Kidney capillary endothelial cell (primary cell): ENCODE measurements at places on chromosomes 1 and 21.

GRCh38 chr1:80401757-80402156 lies 1395.2 kb upstream of the ADGRL4 start:
- DNase-seq = no peak

- DNase-seq = no peak
Measured at GRCh38 chr1:115782571-115783281, 14.2 kb upstream of the CASQ2 start.

DNA sequence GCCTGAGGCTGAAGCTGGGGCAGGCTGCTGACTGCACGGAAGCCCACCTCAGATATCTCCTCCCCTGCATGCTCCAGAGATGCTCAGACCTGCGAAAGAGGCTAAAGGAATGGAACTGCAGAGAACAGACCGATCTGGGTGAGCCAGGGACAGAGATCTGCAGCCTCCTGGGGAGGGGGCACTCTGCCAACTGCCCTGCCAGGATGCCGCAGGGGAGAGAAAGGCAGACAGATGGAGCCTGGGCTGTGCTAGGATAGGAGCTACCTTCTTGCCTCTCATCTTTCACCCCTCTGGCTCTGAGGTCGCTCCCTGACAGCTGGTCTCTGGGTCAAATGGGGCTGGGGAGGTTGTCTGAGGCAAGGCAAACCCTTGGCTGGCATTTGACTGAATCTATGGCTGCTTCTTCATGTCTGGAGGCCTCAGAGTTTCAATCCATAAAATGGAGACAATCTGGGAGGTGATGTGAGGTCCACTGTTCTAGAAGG lies 238.2 kb downstream of the GRIK3 start:
- no peak for DNase-seq

- DNase-seq = no peak
Measured at GRCh38 chr1:10617931-10618885, 143.5 kb downstream of the PEX14 start.

- DNase-seq = no peak
Measured at GRCh38 chr1:193456811-193457280, 270.4 kb upstream of the B3GALT2 start.

- no peak for DNase-seq
Measured at GRCh38 chr1:41887365-41887764, 31.4 kb downstream of the HIVEP3 start.

DNA sequence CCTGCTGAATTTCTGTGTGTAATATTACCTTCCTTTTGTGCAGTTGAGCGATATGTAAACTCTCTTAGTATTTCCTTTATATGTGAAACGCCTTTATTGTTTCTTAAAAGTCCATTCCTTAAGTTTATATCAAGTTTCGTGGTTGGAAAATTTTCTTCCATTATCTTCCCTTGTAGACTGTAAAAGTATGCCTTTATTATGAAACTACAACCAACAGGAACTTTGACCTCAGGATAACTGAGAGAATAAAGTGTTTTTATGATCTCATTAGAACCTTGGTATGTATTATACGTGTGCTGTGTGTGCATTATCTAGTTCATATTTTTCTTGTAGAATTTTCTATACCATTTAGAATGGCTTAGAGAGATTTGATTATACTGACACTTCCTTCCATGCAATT lies 3.1 kb upstream of the CDC14A start:
- no peak for DNase-seq

DNA sequence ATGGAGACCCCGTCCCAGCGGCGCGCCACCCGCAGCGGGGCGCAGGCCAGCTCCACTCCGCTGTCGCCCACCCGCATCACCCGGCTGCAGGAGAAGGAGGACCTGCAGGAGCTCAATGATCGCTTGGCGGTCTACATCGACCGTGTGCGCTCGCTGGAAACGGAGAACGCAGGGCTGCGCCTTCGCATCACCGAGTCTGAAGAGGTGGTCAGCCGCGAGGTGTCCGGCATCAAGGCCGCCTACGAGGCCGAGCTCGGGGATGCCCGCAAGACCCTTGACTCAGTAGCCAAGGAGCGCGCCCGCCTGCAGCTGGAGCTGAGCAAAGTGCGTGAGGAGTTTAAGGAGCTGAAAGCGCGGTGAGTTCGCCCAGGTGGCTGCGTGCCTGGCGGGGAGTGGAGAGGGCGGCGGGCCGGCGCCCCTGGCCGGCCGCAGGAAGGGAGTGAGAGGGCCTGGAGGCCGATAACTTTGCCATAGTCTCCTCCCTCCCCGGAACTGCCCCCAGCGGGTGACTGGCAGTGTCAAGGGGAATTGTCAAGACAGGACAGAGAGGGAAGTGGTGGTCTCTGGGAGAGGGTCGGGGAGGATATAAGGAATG lies 505 bp downstream of the LMNA start:
- DNase-seq = no peak

- DNase-seq = no peak
Measured at GRCh38 chr1:10682108-10682445, 114.4 kb downstream of the CASZ1 start.

DNA sequence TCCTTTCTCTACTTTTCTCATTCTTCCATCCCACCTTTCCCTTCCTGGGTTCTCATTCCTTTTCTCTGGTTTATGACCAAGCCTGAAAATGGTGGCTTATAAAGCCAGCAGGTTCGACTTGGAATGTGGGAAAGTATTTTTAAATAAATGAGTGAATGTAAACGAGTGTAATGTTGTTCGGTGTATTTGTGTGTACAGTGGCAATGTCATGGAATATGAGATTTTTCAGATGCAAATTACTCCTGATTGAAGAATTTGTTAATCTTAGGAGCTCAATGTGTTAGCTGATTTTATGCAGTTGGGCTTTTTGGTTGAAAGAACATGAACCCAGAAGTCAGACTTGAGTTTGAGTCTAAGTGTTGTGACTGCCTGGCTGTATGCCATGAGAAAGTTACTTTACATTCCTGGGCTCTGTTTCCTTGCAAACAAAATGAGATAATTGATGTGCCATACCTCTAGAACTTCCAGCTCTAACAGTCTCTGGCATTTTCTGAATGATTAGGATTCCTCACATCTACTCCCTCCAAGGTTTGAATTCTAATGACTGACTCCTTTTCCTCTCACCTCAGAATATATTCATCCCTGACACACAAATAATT lies 6.6 kb downstream of the SGIP1 start:
- DNase-seq = no peak

- no peak for DNase-seq
Measured at GRCh38 chr1:45913183-45913683, 109.8 kb downstream of the MAST2 start.

- DNase-seq = no peak
Measured at GRCh38 chr1:98988904-98989555, 15.6 kb downstream of the PLPPR5 start.

- DNase-seq = no peak
Measured at GRCh38 chr1:68493193-68493592, 3.7 kb downstream of the DEPDC1 start.

DNA sequence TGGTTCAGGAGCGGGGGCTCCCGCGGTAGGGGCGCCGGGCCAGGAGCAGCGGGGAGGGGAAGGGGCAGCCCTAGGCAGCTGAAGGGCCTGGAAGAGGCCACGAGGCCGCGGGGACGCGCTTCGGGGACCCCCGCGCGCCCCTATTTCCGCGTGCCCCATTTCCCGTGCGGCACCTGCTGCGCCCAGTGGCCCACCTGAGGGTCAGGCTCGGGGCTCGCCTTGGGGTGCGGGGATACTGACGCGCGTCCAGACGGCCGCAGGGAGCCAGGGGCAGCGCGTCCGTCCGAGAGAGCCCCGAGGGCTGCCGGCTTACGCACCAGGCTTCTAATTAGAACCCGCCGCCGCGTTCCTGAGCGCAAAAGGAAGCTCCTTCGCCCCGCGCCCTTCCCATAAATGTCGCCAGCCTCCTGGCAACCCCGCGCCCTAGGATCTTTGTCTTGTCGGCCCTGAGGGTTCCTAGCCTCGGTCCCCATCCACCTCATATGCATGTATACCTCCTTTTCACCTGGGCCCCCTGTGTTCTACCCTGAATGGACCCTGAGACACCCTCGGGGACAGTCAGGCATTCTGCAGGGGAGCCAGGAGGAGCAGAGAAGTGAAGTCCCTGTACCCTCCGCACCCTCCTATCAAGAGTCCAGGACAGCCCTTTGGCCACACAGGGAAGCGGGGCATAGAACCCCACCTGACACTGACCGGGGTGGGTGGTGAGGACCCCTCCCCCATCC lies 1.8 kb downstream of the WNT3A start:
- no peak for DNase-seq

GRCh38 chr1:31551208-31551607 lies 25.1 kb upstream of the TINAGL1 start:
- DNase-seq = no peak

DNA sequence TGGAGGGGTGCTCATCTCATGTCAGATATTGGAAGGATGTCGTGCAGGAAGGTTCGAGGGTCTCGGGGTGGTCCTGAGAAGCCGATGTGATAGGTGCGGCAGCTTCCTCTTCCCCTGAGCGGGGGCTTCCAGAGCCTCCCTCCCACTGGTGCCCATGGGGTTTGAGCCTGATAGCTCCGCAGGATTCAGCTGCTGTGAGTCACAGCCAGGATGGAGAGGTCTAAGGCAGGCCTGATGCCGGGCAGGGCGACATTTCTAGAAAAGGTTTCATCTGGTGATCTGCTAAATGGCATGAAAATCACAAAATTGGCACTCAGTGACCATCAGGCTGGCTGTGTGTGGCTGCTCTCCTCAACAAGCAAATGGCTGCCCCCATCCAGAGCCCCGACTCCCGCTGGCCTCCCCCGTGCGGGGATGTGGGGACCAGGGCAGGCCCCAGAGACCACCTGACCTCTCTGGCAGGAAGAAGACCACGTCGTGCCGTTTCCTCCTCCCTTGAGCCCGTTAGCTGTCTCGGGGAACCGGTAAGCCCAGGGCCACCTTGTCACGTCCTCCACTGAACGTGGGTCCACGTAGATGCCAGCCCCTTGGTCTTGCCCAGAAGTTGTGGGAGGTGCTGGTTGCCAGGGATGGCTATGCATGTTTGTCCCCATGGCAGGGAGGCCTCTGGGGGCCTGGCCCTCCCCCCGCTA lies 66.1 kb downstream of the SKI start:
- DNase-seq = peak; percentile 39

DNA sequence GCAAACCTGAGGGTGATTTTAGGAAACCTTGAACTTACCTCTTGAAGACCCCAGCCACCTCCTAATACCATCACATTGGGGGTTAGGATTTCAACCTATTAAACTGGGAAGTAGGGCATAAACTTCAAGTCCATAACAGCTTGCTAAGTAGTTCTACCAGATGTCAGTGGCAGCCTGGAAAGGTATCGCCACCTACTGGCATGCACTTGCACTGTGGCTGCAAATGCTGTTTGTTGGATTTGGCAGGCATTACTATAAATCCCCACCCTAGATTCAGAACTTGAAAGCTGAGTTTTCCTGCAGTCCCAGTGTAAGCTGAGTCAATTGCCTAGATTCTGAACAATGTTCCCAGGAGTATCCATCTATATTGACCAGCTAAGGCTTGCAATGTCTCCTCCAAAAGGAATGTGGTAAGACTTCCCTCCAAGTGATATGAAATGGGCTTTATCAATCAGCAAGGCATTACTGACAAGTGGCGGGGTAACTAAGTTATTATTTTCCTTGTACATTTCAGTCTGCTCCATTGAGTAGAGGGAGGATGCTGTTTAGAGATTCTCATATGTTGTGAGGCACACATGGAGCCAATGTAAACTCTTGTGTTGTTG lies 474.5 kb downstream of the PTPRC start:
- peak; percentile 36 for DNase-seq

DNA sequence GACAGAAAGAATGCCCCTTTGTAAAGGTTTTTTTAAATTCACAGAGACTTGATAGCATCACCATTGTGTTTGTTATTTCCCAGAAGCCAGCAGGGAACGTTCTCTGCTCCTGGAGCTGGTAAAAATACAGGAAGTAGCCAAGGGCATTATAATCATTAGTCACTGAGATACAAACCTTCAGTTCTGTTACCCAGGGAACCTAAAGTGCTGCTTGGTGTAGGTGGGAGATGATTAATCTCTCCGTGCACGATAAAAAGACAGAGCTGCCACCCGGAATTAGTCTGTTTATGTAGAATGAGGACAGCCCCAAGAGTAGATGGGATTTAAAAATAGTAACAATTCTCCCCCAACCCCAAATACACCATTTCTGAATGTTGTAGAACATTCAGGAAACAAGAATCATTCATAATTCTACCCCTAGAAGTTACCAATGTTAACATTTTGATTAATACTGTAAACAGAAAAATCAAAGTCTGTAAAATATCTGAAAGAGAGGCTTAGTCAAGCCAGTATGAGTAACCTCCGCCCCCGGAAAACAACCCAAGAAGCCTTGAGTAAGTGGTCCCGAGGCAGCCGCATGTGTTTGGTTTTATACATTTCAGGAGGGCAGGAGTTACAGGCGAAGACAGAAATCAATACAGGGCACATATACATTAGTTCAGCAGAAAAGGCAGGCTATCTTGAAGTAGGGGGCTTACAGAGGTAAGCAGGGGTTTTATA lies 45.3 kb upstream of the CTBS start:
- peak; percentile 88 for DNase-seq

DNA sequence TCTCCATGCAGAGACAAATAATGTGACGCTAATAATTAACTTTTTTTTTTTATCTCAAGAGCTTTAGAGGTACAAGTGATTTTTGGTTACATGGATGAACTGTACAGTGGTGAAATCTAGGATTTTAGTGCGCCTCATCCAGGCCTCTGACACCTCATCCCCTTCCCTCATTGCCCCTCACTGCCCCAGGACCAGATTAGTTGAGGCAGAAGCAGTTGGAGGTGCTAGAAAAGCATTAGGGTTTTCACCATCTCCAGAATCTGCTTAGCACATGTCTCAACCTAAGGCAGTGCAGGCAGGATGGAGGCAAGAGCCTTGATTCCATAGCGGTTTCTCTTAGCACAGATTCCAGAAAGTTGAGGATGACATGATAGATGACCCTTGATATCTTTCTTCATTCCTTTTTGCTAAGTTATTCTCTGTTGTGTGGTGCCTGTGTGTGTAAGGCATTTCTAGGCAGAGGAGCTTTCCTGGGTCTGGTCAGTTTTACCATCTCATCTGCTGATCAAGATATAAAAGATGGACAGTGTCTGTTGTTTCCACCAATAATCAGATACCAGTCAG lies 16.3 kb upstream of the IL10 start:
- no peak for DNase-seq

GRCh38 chr1:31054349-31054748 lies 11.2 kb downstream of the PUM1 start:
- no peak for DNase-seq

GRCh38 chr1:210715072-210715471 lies 386.4 kb downstream of the HHAT start:
- no peak for DNase-seq

DNA sequence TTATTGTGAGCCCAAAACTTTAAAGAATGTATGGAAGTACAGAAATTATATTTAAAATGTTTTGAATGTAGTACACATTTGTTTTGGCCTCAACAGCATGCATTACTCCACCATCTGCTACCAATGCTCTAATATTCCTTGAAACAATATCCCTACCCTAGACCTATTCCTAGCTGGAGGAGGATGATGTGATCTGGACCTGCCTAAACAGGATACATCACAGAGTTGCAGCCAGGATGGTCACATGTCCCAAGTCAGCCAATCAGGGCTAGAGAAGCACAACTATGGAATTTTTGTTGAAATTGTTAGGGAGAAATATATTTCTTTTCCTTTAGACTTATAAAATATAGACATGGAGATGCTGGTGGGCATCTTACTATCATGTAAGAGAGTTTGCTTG lies 623.3 kb upstream of the NR5A2 start:
- DNase-seq = no peak
